ENCODE measurements at places on chromosomes 3 and 15. TPM values are rescaled to one million over a fixed set of nuclear protein-coding genes. Genes with fewer than 3 reads are reported as not detected.

The ARIH2 gene
- total RNA-seq, result 118 TPM

The ADAMTSL3 gene
- total RNA-seq, result 0.09 TPM

The DNAH12 gene
- total RNA-seq, result not detected

The SLC28A2 gene
- total RNA-seq, result not detected

The ZFAND6 gene
- 53.9 TPM for total RNA-seq

The RBP2 gene
- not detected for total RNA-seq

The FBXO40 gene
- total RNA-seq, result not detected

The NR1I2 gene
- 0.18 TPM for total RNA-seq

The HAUS2 gene
- total RNA-seq, result 43.3 TPM

The PRTG gene
- total RNA-seq, result 0.09 TPM

The GOLGA8S gene
- total RNA-seq, result not detected

The ELP6 gene
- total RNA-seq, result 76.9 TPM

The CCR4 gene
- total RNA-seq, result 0.47 TPM

The CNTN3 gene
- total RNA-seq, result not detected

The ANKUB1 gene
- total RNA-seq, result not detected

The CELSR3 gene
- total RNA-seq, result 2.1 TPM

The BUB1B gene
- 72.8 TPM for total RNA-seq

The OR5H15 gene
- total RNA-seq, result not detected

The BNC1 gene
- not detected for total RNA-seq

The NISCH gene
- total RNA-seq, result 43.5 TPM

The PCLAF gene
- 132 TPM for total RNA-seq

The GOLGA8J gene
- total RNA-seq, result not detected

The IFT80 gene
- total RNA-seq, result 13.2 TPM

The IMPG2 gene
- total RNA-seq, result 0.09 TPM

The ZNF80 gene
- total RNA-seq, result not detected

The LRRC31 gene
- total RNA-seq, result not detected

The TMEM158 gene
- total RNA-seq, result 33.2 TPM

The SLC22A14 gene
- total RNA-seq, result not detected

The FBXW12 gene
- not detected for total RNA-seq

The ZNF660 gene
- 0.13 TPM for total RNA-seq

The SEMA6D gene
- not detected for total RNA-seq
